ENCODE measurements at places on chromosomes 6 and 20. TPM values are rescaled to one million over a fixed set of nuclear protein-coding genes. Genes with fewer than 3 reads are reported as not detected.
A peak's percentile ranks its signal among the peaks of the same experiment; 100 is the strongest.

Gene KHDC1
- total RNA-seq: 1.1 TPM

Gene PRR3
- 5.4 TPM for total RNA-seq

DNA sequence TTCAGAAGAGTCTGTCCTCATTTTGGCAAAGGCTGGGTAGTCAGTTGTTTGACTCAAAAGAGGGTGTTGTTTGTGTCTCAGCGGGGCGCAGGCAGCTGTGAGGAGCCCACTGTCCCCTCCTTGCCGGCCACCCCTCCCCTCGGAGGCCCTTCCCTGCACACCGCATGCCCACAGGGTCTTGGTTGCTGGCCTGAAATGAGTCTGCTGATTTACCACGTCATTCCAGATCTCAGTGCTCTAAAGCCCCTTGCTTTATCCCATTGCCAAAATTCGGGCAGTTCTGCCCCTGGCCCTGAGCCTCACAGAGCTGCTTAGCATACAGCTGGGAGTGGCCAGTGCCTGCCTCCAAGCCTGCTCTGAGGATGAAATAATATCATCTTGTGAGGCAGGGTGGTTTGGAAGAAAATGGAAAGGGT is 220.7 kb downstream of the UST start:
- DNase-seq: no peak

DNA sequence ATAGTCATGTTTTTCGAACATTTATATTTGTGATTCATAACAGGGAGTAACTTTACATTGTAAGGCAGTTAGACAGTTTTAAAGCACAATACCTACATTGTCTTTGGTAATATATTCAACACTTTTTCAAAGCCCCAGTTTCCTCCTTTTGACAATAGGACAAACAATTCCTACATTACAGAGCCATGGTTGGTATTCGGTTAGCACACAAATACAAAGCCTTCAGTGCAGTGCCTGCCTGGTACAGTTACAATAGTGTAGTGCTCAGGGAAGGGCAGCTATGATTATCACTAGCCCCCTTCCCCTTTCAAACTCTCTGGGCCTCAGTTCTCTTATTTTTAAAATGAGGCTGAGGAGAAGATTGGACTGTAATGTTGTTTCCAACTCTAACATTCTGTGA is 207.8 kb downstream of the TPBG start:
- no peak for DNase-seq

DNA sequence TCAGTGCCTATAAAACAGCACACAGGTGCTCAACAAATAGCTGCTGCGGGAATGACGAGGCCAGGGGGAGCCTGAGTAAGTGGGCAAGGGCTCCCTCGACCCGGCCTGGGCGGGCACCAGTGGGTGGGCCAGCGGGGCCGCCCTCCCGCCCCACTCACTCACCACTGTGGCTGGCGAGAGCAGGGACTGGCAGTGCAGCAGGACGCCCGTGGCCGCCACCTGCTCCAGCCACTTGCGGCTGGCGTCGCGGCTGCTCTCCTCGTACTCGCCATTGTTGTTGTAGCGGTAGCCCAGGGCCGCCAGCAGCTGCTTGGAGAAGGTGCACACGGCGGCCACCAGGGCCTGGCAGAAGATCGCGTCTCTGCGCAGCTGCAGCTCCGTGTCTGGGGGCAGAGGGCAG is 191.5 kb downstream of the PREX1 start:
- DNase-seq: no peak

Gene CST2
- total RNA-seq: not detected

DNA sequence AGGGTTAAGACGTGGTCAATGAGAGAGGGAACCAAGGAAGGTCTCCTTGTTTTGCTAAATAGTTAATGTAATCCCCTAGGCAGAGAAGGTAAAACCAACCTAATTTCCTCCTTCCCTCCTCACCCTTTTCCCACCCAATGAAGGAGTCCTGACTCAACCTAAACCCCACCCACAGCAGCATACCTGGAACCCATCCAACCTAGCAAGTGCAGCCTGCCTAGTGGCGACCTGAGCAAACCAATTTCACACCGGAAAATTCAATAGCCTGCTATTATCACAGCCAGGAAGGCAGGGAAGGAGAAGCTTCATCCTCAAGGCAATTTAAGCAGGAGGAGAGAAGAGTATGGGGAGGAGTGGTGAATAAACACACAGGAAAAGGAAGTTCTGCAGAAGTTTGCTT is 46.9 kb downstream of the OSTM1 start:
- no peak for DNase-seq

DNA sequence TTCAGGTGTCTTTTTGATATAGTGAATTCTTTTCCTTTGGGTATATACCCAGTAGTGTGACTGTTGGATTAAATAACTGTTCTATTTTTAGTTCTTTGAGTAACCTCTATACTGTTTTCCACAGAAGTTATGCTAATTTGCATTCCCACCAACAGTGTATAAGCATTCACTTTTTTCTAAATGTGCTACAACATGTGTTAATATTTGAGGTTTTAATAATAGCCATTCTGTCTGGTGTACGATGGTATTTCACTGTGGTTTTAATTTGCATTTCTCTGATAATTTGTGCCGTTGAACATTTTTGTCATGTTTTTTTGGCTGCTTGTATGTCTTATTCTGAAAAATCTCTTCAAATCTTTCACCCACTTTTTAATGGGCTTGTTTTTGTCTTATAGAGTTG is 563.5 kb downstream of the GRIK2 start:
- DNase-seq: no peak

DNA sequence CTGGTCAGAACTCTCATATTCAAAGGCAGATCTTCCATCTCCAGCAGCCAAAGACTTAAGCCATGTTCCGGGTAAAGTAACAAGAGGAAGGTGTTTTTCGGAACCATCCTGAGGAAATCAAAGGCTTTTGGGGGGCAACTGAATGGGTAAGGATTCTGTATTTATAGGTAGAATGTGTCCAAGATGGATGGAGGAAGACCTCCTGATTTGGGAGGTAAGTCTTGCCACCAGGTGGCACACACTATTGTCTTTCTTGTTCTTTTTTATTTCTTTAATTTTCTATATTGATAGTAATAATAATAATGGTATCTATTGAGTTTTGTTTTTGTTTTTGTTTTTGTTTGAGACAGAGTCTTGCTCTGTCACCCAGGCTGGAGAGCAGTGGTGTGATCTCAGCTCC is 53.0 kb upstream of the UBR2 start:
- DNase-seq: no peak

- no peak for DNase-seq
Measured at GRCh38 chr6:69217343-69217742, 579.5 kb downstream of the LMBRD1 start.

GRCh38 chr20:22303523-22303922 is 280.8 kb downstream of the FOXA2 start:
- DNase-seq: no peak

Gene KCNQ2
- 0.95 TPM for total RNA-seq

Gene POM121L2
- not detected for total RNA-seq

GRCh38 chr20:58650181-58650775 is 805 bp upstream of the STX16 start:
- peak; percentile 63 for DNase-seq

GRCh38 chr6:43953794-43954310 is 173.4 kb downstream of the MRPL14 start:
- no peak for DNase-seq

DNA sequence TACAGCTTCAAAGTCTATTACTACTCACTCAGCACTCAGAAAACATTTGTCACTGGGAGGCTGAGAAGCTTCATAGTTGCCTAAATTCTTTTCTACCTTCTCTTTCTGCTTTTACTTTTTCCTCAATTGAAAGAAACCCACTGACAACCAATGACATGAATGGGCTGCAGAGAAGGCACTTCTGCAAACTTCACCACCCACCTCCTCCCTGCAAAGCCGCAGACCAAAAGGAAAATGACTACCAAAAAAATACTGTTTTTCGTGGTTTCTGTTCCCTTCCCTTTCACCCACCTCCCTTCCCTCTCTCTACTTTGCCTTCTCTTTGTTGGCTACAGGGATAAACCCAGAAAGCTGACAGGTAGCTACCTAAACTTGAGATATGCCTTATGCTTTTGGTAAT is 3.2 kb downstream of the GNAS-AS1 start:
- no peak for DNase-seq

DNA sequence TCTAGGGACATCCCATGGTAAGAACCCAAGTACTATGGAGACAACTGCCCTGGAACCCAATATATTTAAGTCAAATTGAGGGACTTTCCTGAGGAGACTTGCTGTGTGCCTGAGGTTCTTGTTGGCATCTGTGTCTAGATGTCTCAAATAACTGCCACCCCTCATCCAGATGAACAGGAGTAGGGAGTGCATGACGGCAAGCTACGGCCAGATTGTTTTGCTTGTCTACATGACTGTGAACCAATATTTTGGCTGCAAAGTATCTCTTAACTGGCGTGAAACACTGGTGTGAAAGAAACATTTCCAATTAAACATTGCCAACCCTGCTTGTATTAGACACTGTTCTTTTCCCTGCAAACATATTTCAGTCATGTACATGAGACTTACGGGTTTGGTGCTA is 52.4 kb upstream of the SIM1 start:
- DNase-seq: no peak

DNA sequence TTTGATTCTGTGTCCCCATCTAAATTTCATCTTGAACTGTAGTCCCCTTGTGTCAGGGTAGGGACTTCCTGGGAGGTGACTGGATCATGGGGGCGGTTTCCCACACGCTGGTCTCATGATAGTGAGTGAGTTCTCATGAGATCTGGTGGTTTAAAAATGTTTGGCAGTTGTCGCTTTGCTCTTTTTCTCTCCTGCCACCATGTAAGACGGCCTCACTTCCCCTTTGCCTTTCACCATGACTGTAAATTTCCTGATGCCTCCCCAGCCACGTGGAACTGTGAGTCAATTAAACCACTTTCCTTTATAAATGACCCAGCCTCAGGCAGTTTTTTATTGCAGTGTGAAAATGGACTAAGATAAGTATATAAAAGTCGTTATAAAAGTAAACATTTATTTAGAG is 80.5 kb upstream of the SGK1 start:
- no peak for DNase-seq

Gene FRK
- 0.16 TPM for total RNA-seq

GRCh38 chr20:35625584-35626385 is 10.2 kb downstream of the SPAG4 start:
- no peak for DNase-seq

Gene TCF21
- total RNA-seq: 24.5 TPM

DNA sequence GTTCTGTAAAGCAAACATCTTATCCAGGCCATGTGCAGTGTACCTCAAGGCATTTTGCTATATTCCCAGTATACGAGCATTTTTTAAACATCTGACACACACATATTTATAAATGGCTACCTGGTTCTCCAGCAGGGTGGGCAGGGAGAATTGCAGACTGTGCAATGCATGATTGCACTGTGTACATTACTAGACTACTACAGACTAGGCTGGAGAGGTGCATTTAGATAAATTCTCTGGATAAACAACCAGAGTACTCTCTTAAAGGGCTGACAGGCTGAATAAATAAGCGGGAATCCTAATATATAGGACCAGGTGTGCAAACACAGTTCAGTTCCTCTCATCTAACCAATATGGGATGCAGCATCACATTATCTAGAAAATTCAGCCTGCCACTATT is 428.3 kb upstream of the ARID1B start:
- DNase-seq: no peak

Gene HCRTR2
- total RNA-seq: not detected

- DNase-seq: no peak
Measured at GRCh38 chr6:156395276-156395675, 381.9 kb upstream of the ARID1B start.

DNA sequence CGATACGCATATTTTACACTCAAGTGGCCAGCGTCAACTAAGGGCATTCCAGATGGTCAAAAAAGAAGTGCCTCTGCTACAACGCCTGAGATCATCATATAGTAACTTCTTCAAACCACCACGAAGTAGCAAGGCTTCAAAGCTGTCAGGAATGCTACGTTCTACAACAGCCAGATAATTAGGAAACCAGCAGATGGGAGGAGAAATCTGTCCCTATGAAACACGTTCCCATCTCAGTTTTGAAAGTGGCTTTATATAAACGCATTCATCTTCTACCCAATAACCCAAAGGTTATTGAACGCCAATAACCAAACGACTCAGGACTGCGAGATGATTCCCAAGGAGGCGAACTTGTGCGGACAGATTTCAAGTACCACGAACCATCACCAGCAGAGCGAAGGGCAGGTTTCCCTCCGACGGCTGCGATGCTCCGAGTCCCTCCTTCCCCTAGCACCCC is 1.2 kb downstream of the ABHD12 start:
- no peak for DNase-seq

- DNase-seq: no peak
Measured at GRCh38 chr6:109008537-109009235, 86.0 kb downstream of the SESN1 start.

DNA sequence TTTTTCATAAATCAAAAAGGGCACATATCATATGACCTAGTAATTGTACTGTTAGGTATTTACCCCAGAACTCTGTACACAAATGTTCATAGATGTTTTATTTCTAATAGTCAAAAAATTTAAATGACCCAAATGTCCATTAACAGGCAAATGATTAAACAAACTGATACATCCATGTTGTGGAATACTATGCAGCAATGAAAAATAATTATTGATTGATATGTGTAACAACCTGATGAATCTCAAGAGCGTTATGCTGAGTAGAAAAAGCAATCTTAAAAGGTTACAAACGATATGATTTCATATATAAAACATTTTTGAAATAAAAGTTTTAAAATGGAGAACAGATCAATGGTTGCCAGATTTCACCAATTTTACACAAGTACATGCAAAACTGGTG is 18.1 kb downstream of the HTR1B start:
- DNase-seq: no peak

- no peak for DNase-seq
Measured at GRCh38 chr6:31836474-31837368, 9.2 kb downstream of the HSPA1B start.

GRCh38 chr6:100704961-100705360 is 176.2 kb downstream of the ASCC3 start:
- DNase-seq: no peak

- no peak for DNase-seq
Measured at GRCh38 chr6:45027126-45027525, 301.0 kb upstream of the RUNX2 start.

DNA sequence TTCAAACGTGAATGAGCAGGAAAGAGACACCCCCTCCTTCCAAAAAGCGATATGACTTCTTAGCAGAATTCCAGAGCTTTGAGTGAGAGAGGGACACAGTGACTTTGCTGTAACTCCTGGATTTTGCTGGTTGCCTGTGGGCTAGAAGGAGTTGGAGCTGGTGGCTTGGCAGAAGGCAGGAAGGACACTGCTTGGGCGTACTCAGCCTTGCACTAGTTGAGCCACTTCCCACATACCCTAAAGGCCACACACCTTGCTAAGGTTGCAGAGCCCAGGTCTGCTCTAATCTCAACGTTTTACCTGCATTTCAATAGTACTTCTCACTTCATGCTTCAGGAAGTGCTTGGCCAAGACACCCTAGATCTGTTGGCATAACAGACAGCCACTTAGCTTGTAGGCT is 30.6 kb downstream of the RAB22A start:
- DNase-seq: no peak

- DNase-seq: peak; percentile 98
Measured at GRCh38 chr6:149545754-149546471, at the start of gene PPIL4. Gene PPIL4 (minus strand): TSS chr6:149546043. CDS start chr6:149546005, 38 bp downstream.

DNA sequence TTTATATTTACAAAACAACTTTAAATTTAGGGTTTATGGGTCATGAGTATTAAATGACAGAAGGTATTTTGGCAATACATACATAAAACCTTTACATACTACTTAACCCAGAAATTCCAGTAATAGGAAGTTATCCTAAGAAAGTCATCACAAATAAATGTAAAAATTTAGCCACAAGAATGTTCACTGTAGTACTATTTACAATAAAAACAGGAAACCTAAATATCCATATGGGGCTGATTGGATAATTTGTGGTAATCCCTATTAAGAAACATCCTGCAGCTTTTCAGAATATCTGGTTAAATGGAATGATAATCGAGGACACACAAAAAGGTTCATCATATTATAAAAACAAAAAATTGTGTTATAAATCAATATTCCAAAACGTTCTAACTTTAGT is 44.4 kb downstream of the TRAM2 start:
- no peak for DNase-seq

Measured in sigmoid colon (tissue), 7 donors.